Cardiac muscle cell (in vitro differentiated cells and primary cell): ENCODE measurements at places on chromosomes 6 and 20. TPM values are rescaled to one million over a fixed set of nuclear protein-coding genes. Genes with fewer than 3 reads are reported as not detected.

TXLNB gene
- 5.9 and 6.2 TPM in 2 replicates for polyA plus RNA-seq

SLC17A2 gene
- polyA plus RNA-seq, result not detected in 2 replicates

VGLL2 gene
- polyA plus RNA-seq, result not detected in 2 replicates

SPATA25 gene
- 6.6 and 7.4 TPM in 2 replicates for polyA plus RNA-seq

CCN2 gene
- polyA plus RNA-seq, result 44.3 and 48.1 TPM in 2 replicates

IGF2R gene
- 25.8 and 31.6 TPM in 2 replicates for polyA plus RNA-seq
